ENCODE measurements at places on chromosomes 11 and 22.

DNA sequence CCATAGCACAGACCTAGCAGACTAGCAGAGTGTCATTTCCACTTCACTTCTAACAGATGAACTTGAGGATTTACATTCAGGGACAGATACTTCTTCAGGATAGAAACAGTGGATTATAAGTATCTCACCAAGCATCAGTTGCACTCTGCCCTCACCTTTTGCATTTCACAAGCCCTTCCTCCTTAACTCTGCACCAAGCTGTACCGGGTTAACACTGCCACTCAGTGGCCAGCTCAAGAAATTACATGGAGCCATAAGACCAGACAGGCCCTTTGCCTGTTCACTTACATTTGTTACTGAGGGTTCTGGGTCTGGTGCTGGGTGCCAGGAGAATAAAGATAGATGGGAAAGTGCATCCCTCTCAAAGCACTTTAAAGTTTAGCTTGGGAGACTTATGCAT, 309.8 kb downstream of the SHANK2 start:
- DNase-seq = no peak

- DNase-seq = no peak
Measured at GRCh38 chr11:1873048-1873812, 18.5 kb downstream of the PRR33 start.

- DNase-seq = peak; percentile 42
Measured at GRCh38 chr11:66883016-66883965, 26.4 kb downstream of the LRFN4 start.

DNA sequence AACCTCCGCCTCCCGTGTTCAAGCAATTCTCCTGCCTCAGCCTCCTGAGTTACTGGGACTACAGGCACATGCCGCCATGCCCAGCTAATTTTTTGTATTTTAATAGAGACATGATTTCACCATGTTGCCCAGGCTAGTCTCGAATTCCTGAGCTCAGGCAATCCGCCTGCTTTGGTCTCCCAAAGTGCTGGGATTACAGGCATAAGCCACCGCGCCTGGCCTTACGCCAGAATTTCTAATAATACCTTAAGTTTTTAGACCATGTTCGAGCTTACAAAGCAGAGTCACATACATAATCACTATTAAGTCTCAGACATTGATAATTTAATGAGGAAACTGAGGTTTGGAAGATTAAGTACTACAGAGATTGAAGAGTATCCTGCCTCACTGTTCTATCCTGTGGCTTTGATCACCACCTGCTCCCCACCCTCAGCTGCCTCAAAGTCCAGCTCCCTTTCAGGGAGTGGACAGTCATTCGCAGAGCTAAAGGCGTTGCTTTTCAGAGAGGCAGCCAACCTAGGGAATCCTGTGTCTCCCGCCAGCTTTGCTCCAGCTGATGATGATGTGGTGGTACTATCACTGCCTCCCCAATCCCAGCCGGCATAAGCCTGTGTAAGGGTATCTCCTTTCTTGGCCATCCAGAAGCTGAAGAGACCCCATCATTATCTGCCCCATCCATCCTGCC, 7.7 kb downstream of the UBASH3B start:
- no peak for DNase-seq

DNA sequence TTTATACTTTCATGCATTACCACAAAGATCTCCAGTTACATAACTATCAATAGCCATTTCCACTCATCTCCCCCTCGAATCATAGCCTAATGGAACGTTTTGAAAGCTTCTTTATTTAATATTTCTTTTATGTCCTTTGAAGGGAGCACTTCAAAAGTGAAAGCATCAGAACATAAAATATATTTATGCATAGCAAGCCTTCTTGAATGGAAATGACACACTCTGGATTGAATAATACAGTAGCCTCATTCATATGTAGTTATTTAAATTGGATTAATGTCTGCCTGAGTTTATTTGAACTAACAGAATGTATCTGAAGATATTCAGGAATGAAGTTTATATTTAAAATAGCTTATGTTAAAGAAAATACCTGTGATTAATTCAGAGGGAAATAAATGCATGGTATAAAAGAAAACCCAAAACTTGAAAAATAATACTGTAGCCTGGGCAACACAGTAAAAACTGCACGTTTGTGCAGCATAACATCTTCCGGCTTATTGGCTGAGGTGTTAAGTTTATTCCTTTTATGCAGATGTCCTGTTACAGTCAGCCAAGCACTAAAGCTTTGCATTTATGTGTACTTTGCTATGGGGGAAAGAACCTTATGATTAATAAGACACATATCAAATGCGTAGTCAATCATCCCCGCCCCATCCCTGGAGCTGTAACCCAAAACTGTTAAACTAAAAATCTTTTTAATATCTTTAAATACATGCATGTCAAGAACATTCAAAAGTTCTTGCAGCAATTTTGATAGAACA, 22.0 kb downstream of the OOSP3 start:
- no peak for DNase-seq

GRCh38 chr11:100105982-100106358, 581.1 kb upstream of the ARHGAP42 start:
- no peak for DNase-seq

- DNase-seq = no peak
Measured at GRCh38 chr11:59859673-59860072, 6.6 kb downstream of the TCN1 start.

- no peak for DNase-seq
Measured at GRCh38 chr22:46391486-46392136, 56.1 kb downstream of the TRMU start.

DNA sequence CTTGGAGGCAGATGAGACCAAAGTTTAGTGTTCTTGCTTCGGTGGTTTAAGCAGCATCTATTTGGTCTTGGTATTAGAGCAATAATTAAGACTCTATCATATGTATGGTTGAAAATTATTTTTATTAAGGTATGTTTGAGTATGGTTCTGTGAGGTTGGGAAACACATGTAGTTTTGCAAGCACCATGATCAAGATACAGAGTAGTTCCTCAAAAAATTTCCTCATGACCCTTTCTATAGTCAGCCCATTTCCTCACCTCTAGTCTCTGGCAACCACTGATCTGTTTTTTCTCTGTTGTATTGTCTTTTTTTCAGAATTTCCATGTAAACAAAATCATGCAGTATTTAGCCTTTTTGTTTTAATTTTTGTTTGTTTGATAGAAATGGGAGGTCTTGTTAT, 18.4 kb downstream of the MTMR3 start:
- DNase-seq = no peak

DNA sequence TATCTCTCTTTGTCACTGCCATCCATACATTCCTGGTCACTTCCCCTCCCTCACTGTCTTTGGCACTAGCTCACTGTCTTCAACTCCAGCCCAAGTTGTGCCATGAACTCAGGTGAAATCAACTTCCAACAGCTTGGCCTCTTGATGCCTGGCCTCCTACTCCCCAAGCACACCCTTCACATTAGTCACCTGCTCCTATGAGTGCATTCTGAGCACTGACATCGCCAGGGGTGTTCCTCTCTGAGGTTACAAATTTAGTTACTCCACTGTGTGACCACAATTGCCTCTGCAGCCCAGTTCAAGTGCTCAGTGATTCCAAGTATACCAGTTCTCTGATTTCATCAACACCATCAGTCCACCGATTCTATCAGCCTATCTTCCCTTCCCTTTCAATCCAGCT, 10.8 kb downstream of the DRD2 start:
- DNase-seq = no peak

GRCh38 chr22:16866167-16866566, 41.0 kb upstream of the XKR3 start:
- DNase-seq = no peak

DNA sequence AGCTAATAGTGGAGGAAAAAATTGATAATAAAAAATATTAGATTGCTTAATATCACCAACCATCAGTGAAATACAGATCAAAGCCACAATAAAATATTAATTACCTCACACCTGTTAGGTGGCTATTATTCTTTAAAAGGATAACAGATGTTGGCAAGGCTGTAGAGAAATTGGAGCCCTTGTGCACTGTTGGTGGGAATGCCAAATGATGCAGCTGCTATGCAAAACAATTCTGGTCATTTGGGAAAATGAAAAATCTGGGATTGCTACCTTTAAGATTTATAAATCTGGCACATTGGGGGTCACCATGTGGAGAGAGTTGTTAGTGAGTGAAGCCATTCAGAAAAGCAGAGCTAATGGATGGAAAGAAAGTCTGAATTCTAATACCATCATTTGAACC, 143.4 kb downstream of the FCHSD2 start:
- no peak for DNase-seq

DNA sequence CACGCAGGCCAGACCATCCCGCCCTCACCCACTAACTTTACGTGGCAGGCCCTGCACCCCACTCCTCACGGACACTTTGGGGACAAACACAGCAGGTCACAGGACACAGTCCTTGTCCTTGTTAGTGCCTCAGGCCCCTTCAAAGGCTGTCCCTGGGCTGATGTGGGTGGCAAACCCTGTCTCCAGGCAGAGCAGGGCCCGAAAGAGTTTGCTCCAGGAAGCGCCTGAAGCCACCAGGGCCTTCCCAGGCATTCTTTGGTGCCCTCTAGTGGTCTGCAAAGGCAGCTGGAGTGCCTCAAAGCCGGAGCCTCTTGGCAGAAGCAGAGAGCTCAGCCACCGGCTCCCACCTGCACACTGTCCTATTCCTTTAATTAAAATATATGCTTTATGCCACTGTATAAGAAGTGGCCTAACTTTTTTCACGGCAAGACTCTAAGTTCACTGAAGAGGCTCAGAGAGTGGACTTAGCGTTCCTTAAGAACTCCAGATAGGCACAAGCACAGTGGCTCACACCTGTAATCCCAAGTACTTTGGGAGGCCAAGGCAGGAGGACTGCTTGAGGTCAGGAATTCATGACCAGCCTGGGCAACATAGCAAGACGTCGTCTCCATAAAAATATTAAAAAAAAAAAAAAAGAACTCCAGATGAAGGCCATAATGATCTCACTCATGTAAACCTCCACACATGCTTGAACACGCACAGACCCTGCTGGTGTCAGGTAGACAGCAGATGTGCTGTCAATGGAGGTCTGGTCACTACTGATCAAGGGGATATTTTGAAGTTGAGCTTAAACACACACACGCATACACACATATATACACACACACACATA, 11.1 kb downstream of the TXN2 start:
- peak; percentile 73 for DNase-seq

DNA sequence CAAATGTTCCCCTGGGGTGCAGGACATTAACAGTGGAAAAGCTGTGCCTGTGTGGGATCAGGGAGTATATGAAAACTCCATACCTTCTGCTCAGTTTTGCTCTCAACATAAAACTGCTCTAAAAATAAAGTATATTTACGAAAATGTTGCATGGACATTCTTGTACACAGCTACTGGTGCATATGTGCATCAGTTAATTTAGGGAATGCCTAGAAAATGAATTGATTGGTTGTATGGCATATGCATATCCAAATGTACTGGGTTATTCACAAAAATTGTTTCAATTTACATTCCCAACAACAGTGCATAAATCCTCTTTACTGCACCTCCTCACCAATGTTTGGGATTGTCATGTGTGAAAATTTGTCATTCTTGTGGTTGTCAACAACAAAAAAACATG, 251.1 kb upstream of the MPPED2 start:
- no peak for DNase-seq

- DNase-seq = no peak
Measured at GRCh38 chr11:2400762-2401435, 349 bp downstream of the TSSC4 start.

GRCh38 chr11:84780689-84781293, 846.4 kb downstream of the DLG2 start:
- DNase-seq = no peak

DNA sequence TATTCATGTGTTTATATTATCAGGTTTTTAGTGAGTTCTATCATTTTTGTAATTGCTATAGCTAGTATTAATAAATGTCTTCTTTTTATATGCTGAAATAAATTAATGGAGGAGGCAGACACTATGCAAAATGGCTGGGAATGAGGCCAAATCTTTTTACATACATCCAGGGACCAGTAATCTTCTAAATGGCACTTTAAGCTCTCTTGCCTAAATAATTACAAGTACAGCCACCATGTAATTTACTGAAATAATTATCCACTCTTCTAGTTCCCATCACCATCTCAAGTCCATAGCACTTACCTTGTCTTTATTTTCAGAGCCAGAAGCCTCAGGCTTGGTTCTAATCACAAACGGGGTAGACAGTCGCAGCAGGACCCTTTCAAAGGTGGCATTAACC, 79.1 kb downstream of the GUCY1A2 start:
- DNase-seq = no peak

- no peak for DNase-seq
Measured at GRCh38 chr22:39703928-39704639, 133.5 kb downstream of the CACNA1I start.

GRCh38 chr11:77046060-77046501, 11.9 kb downstream of the B3GNT6 start:
- DNase-seq = peak; percentile 40

DNA sequence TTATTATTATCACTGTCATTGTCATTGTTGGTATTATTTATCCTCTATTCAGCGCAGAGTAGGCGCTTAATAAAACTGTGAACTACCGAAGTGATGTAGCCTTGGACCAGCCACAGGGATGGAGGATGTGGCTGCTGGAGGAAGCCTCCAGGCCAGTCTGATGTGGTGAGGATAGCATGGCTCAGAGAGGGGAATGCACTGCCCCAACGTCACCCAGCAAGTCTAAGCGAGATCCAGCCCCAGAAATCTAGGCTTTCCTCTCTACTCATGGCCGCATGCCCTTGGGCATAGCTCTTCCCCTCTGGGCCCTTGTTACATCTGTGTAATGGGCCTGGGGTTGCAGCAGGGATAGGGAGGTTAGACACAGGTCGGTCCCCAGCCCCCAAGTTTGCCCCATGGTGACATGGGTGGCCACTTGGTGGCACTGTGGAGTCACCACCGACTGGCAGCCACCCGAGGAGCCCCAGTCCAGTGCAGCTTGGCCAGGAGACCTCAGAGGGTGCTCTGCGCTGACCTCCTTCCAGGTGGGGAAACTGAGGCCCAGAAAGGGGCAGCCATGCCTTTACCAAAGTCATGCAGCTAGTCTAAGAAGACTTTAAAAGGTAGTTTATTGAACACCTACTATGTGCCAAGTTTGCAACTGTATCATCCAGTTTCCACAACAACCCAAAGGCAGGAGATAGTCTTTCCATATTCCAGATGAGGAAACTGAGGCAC, 395.7 kb downstream of the MN1 start:
- DNase-seq = peak; percentile 1

- DNase-seq = peak; percentile 52
Measured at GRCh38 chr11:2420502-2421225, 20.1 kb downstream of the TSSC4 start.
